ENCODE measurements at places on chromosomes 6 and 20.

DNA sequence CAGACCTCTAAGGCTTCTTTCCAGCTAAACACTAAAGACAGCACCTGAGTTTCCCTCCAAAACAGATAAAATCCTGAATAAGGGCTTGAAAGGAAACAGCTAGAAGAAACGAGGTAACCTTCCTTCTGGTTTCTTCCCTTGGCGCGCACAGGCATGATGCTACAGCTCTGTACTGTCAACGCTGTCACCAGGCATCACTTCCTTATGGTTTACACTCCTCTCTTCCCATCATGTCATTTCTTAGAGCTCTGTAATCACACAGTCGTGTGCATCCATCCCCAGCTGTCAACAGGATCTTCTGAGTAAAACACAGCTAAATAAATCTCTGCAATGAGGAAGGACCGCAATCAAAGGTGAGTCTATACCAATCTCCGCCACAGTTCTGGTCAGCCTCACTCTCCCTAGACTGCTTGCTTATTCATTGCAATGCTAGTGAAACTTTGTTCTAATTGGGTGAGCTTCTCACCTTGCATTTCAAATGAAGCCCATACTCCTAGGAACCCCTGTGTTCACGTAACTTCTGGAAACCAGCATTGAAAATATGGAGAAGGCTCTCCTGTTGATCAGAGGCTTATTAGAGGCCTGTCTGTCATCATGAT lies 162.6 kb upstream of the DTNBP1 start:
- no peak for DNase-seq

GRCh38 chr6:138590796-138591709 lies 91.8 kb upstream of the NHSL1 start:
- no peak for DNase-seq

DNA sequence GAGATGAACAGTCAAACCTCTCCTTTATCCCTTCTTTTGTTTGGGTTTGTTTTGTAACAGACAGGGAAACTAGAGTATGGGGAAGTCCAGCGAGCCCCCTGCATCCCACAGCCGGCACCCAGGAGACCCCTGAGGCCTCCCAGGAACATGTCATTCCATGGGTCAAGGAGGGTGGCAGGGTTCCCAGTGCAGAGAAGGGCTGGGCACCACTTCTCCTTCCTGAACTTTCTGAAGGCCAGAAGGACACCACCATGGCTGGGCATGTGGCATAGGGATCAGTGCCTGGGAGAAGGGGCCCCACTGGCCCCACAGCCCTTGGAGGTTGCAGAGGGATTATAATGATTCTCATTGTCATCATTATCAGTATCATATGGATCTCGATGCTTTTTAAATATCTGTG lies 13.9 kb upstream of the CST7 start:
- DNase-seq: no peak

GRCh38 chr20:54848984-54849538 lies 373.7 kb downstream of the DOK5 start:
- no peak for DNase-seq

DNA sequence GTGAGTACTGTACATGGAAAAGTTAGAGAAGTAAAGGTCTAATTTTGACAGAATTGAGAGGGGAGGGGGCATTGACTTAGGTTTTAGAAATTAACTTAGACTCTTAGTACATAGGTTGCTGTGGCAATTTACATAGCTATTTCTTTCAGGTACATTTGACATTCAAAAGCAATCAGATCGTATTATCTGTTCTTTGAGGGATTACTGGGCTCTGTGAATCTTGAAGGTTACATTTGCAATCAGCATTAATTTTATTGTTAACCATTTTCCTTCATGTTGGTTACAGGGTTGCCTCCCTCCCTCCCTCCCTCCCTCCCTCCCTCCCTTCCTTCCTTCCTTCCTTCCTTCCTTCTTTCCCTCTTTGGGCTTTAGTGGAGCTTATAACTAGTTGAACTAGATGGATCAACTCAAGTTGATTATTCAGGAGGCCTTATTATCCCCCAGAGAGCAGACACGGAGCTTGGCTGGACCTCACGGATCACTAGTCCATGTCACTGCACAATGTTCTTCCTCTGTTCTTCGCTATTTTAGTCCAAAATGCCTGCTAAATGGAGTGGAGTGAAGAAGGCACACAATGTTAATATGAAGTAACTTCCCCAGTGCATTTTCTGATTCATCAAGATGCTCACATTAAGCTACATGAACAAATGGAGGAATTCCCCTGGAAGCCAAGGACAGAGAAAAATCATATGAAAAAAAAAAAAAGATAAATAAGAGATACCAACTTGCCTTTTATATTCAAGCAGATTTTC lies 87.8 kb downstream of the PLCB4 start:
- no peak for DNase-seq

DNA sequence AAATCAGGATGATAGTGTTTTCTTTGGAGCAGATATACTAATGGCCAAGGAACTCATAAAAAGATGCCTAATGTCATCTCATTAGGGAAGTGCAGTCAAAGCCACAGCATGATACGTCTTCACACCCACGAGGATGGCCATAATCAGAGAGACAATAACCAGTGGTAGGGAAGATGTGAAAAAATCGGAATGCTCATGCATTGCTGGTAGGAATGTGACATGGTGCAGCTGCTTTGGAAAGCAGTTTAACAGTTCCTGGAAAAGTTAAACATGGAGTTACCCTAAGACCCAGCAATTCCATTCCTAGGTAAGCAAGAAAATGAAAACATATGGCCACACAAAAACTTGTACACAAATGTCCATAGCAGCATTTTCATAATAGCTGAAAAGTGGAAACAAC lies 29.9 kb downstream of the BCAS1 start:
- no peak for DNase-seq

DNA sequence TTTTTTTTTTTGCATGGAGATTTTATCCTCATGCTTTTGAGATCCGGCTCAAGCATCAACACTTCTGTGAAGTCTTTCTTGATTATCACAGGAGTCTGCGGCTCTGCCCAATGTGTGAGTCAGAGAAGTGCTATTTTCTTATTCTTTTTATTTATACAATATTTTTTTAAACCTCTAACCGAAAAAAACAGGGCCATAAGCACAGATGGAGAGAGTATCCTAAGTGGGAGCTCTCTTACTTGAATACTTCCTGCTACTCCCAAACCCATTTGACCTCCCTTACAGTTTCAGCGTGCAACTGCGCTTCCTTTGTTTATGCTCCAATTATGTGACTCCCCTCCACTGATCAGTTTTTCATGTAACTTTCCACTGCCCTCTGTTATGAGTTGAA lies 8.7 kb upstream of the ATXN1 start:
- DNase-seq: no peak

GRCh38 chr20:62616728-62617621 lies 25.3 kb upstream of the SLCO4A1 start:
- DNase-seq: peak; percentile 58

GRCh38 chr6:125477844-125478243 lies 176.1 kb upstream of the HDDC2 start:
- no peak for DNase-seq

DNA sequence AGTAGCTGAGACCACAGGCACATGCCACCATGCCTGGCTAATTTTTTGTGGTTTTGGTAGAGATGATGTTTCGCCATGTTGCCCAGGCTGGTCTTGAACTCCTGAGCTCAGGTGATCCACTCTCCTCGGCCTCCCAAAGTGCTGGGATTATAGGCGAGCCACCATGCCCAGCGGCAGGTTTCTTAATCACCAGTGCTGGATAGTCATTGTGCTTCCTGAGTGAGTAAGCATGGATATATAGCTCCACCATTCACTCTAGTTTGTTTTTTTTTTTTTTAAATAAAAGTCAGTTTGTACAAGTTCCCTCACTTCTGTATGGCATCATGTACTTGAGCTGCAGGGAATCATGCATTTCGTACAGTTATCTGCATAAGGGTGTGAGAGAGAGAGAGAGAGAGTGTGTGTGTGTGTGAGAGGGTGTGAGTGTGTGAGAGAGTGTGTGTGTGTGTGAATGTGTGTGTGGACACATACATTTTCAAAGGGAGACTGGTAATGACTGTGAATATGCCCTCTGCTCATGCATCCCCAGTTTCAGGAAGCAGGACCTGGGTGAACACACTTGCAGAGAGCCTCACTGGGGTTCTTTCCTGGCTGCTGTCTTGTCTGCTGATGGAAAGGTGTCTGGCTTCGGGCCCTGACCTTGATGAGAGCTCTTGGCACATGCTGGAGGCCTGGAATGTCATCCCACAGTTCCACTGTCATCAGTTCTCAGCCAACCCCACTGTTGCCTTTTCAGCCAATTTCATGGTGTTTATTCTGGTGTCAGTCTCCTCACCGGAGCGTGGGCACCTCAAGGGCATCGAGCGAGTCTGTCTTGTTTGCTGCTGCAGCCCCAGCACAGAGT lies 65.0 kb upstream of the XRN2 start:
- DNase-seq: no peak

GRCh38 chr6:1784422-1784884 lies 174.7 kb downstream of the FOXC1 start:
- DNase-seq: no peak

DNA sequence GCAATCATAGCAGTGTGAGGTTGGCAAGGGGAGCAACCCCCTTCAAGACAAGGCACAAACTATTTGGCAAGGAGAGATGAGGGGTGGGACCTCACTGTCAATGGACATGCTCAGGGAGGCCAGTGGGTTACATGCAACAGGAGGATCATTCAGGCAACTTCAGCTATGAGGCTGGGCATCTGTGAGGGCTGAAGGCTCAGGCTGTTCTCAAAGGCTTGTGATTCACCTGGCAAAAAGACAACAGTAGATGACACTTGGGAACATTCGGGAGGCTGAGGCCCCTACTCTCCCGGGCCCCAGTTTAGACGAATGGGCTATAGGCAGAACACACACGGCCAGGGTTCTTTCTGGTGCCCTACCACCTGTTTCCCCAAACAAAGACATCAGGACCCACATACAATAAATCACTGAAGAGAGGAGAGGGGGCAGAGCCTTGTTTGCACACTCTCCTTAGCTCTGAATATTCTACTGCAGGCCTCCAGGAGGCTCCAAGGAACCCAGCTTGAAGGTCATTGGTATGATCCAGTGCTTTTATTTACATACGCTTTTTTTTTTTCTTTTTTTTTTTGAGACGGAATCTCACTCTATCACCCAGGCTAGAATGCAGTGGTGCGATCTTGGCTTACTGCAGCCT lies 7.9 kb downstream of the TUBB start:
- DNase-seq: no peak

DNA sequence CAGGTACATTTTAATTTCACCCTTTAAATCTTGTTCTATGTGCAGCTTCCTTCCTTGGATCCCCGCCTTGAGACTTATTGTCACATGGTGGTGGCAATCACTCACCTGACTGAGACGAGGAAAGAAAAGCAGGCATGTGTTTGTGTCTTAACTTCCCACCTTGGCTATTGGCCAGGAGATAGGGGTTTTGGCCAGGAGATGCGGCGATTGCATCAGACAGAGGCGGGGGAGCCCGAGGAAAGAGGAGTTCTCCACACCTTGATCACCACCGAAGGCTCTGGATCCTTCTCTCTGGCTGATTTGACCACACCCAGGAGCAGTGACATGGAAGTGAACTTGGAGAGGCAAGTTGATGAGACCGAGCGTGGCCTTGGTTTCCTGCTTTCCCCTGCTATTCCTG lies 49.7 kb upstream of the EYA2 start:
- DNase-seq: no peak

- DNase-seq: no peak
Observed at GRCh38 chr20:61192337-61192950, 59.6 kb upstream of the CDH4 start.

DNA sequence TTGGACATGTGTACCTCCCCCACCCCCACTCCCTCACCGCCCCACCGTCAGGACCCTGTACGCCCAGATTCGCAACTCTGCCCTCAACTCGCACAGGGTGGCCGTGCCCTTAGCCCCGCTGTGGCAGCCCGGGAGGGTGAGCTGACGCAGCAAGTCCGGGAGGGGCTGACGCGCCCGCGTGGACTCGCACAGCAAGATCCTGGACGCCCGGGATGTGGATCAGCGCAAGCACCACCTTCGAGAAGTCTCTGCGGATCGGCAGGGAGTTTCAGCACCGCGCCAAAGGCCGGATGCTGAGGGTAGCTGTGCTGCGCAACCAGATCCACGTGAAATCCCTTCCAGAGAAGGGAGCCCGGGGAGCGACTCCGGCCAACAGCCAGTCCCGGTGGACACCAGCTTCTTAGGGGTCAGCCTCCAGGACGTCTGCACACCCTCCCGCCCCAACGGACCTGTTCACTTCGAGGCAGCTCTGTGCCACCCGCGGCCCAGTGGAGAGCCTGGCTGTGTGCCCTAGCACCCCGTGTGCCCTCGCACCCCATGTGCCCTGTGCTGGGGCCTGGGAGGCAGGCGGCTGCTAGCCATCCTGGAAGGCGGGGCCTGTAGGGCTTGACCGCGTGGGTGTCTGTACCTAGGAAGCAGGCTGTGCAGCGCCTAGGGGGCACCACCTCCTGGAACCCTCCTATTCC lies 6.7 kb upstream of the GJA10 start:
- no peak for DNase-seq

DNA sequence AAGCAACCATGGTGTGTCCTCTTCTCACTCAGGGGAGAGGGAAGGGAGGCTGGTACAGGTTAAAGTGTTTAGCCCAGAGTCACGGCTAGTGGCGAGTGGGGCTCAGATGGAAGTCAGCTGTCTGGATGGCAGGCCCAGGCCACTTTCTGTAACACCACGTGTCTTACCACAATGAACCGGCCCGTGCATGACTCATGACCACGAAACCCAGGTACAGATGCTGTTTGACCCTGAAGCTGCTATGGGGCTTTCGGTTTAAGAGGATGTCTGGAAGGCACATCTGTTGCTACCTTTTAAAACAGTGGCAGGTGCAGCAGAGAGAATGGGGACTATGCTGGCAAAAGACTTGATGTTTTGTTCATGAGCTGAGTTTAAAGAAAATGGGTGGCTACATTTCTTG lies 36.5 kb upstream of the MPC1 start:
- no peak for DNase-seq

DNA sequence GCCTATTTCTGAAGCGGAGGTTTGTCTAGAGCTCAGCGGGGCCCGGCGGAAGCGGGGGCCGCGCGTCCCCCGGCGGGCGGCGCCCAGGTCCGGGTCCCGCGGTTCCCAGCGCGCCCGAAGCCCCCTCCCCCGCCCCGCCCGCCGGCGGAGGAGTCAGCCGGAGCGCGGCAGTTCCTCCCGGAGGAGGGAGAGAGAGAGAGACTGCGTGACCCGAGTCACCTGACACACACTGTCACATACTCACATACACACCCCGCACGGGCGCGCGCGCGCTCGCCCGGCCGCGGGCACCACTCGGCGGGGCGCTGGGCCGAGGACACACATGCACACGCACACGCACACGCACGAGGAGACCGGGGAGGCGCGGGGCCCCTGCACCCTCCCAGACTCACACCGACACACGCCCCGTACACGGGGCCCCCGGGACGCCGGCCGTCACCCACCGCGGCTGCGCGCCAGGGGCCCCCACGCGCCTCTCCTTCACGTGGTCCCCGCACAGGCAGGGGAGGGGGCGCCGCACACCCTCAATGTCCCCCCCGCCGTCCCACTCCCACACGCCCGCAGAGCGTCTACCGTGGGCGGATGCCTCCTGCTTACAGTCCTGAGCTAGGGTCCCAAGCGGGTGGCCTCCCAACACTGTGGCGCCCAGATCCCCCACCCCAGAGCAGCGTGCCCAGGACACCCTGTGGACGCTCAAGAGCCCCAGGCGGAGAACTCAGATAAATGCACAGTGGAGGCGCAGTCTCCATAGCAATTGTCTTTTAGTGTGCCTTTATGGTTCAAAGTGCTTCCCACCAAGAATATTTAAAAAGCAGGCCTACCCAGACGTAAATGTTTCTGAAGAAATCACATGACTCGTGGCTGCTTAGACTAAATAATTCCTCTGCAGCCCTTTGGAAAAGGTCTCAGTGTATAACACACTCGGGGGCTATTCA lies at the start of gene RRAGD:
Gene RRAGD (minus strand): TSS at position 203 of the 935 bp plus-strand sequence. CDS start 280 bp downstream, outside the sequence.
- DNase-seq: no peak

- no peak for DNase-seq
Observed at GRCh38 chr6:128493877-128494276, 26.5 kb downstream of the PTPRK start.

GRCh38 chr6:126152372-126152745 lies 166.0 kb downstream of the TRMT11 start:
- no peak for DNase-seq
